ENCODE measurements at places on chromosomes 16 and 17.

GRCh38 chr17:15649861-15650421 lies 30.4 kb upstream of the FBXW10B start:
- no peak for DNase-seq

GRCh38 chr17:44642834-44643233 lies 13.4 kb upstream of the MEIOC start:
- no peak for DNase-seq

DNA sequence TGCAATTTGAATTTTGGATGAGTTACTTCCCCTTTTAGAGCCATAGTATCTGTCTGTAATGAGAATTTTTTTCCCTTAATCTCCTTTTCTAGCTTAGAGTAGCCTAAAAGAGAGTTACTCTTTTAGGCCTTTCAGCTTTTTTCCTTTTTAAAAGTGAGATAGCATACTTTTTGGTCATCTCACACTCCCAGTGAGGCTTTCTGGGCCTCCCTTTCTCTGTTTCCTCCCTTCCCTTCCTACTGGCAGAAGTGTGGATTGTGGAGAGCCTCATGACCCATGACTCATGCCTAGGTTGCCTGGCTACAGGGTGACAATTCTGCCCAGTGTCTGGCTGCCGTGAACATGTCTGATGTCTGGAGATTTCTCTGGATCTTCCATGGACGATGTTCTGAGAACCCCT lies 15.2 kb downstream of the KRT23 start:
- DNase-seq: no peak

DNA sequence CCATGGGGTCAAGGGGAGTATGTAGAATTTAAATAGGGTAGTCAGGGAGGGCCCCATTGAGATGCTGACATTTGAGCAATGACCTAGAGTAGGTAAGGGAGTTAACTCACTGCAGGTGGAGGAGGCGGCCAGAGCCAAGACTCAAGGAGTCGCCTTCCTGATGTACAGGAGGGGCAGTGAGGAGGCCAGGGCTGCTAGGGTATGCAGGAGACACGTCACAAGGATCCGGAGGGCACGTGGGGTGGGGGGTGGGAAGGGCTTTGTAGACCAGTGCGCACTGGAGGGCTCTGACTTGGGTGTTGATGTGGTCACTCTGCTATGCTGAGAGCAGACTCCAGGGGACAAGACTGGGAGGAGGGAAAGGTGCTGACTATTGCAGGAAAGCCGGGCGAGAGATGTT lies 37.5 kb downstream of the SPECC1 start:
- no peak for DNase-seq

DNA sequence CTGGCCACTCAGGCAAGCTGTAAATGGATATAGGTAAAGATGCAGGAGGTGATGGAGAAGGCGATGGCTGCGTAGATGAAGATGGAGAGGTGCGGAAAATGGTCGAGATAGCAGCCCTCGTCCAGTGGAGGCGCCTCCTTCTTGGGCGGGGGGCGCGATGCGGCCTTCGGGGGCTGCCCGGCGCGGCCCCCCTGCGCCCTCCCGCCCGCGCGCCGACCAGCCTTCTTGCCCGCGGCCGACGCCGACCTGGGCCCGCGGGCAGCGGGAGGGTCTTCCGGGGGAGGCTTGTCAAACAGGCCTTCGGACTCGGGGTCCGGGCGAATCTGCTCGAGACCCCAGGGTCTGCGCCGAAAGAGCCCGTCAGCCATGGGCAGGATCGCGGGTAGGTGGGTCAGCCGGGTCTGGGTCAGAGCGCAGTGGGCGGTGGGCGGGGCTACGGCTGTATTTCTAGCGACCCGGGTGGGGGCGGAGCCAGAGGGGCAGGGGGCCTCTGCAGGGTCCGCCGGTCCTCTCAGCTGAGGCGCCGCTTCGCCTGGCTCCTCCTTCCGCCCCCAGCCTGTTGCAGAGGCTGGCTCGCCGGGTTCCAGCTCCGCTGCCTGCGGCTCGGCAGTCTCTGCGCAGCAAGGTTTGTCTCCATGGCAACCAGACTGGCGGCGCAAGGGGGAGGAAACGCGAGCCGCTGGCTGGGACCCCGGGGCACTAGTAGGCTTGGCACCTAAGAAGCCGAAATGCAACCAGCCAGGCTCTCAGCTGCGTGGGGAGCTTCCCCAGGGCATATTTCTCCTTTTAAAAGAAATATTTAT lies 14.4 kb downstream of the MIS12 start:
- no peak for DNase-seq

DNA sequence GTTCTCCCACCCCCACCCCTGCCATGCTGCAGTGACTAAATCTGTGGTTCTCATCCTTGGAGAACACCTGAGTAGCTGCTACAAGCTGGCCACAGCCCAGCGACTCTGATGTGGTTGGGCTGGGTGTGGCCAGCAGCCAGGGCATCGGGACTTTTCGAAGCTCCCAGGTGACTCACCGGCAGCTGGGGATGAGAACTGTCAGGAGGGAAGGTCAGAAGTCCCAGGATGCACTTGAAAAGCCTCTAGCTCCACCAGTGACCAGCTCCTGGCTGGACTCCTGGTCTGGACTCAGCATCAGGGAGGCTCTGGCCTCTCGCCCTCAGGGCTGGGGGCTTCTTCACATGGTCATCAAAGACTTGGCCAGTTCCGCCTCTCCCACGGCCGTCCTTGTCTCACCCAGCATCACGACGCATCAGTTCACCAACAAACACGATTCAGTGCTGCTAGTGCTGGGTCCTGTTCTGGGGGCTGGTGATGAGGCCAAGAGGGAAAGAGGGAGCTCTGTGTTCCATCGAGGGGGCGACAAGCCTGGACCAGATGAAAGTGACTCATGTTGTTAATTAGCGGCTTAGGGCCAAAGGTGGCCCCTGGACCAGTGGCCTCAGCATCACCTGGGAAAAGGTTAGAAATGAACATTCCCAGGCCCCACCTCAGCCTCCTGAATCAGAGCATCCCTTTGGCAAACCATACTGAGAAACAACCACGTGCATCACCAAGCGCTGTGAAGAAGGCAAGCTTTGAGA lies 3.9 kb upstream of the C17orf99 start:
- no peak for DNase-seq

All from NCI-H1436 (cell line).